ENCODE measurements at places on chromosomes 4 and X.
A peak's percentile ranks its signal among the peaks of the same experiment; 100 is the strongest.

DNA sequence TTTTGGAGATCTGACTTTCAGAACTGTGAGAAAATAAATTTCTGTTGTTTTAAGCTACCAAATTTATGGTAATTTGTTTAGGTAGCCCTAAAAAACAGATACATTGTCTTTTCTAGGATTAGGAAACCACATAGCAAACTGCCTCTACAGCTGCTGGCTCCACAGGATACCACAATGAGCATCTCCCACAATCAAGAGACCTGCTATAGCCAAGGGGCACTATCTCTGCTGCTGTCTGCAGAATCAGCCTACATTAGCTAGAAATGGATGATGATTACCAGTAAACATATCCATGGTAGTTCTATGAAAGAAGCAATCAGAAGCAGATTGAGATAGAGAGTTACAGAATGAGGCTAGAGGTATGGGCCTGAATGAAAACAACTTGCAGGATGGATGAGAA lies 244.4 kb upstream of the NDST4 start:
- DNase-seq, result no peak

DNA sequence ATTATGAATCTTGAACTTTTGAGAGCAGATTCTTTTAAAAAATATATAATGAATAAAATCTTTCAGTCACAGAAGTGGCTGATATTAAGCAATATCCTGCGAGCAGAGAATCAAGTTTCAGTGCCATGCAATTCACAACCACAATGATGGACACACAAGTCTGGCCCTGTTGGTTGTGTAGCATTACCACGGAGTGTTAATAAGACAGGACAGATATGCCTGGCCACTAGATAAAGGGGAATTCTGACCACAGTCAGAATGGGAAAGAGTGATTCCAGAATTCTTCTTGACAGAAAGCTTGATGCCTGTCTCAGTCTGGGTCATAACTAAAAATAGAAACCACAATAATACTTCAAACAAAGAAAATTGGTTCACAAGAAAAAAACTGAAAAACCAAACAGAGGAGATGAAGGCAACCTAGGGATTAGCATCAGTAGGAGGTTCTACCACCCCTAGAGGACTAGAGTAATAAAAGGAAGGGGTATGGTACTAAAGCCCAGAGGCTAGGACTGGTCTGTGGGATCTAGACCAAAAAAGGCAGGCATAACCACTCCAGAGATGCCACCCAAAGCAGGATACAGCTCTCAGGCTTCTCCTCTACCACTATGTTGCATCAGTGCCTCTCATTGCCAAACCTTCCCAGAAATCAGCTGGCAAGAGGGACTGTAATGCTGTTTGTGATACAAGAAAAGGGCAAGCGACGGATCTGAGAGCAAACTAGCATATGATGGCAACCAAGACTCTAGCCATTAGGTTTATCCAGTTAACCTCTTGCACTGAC lies 59.0 kb downstream of the RNF150 start:
- peak; percentile 3 for DNase-seq

DNA sequence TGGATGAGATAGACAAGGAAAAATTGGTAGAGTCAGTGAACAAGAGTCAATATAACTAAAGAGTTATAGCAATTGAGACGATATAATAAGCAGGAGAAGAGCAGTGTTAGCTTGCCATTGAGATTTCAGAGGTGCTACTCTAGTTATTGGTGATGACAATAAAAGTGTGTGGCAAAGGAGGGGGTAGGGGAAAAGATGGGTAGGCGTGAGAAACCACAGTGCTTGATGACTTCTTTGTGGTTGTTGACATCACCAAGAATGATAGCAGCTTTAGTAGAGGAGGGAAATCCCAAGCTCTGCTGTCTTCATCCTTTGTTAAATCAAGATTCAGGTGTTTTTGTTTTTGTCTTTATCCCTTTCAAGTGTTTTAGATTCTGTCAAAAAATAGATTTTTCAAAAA lies 179.9 kb upstream of the PPP3CA start:
- DNase-seq, result no peak

DNA sequence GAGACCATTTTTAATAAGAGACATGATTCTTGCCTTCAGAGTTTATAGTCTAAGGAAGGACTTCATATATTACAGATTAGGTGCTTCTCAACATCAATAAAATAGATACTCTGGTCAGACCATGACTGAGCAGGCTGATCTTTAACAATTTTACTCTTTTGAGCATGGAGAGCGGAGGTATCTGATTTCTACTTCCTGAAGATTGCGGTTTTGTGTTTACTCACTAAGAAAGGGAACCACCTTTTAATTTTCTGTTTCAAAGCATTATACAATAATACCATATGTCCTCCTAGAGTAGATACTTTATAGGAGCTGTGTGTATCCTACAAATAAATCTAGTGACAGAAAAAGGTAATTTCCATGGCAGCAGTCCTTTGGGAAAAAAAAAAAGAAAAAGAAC lies 12.5 kb downstream of the MORC4 start:
- no peak for DNase-seq

GRCh38 chr4:109996526-109996925 lies 83.8 kb downstream of the EGF start:
- no peak for DNase-seq

Data from mesenchymal stem cell (in vitro differentiated cells and primary cell).